ENCODE measurements at places on chromosomes 6 and 20.

GRCh38 chr6:51077821-51078518 is 259.3 kb downstream of the TFAP2B start:
- no peak for DNase-seq

GRCh38 chr6:125688138-125688537 is 61.3 kb upstream of the HEY2 start:
- DNase-seq = no peak

GRCh38 chr6:5851261-5851757 is 155.4 kb downstream of the NRN1 start:
- peak; percentile 52 for DNase-seq

DNA sequence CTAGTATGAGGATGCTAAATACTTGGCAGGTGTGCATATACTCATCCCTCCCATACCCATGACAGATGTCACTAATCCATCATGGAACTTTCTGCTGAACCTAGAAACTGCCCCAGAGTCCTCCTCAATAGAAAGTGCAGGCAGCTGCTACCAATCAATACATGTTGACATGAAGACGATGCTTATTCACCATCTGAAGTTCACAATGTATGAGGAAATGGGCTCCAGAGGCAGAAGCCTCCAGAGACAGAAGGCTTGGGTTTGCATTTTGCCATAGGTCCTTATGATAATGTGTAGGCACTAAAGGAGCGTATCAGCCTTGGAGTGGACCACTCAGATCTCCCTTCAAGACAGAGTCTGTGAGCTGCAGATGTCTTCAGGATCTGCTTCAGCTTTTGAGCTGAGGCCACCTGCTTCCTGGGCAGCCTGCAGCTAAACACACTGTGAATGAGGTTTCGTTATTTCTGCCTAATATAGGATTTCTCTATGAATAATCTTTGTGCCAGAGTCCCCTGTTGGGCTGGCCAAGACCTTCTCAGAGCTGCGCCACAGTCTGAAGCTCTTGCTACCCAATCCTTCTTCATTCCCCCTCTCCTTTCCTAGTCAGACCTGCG is 7.5 kb upstream of the KIAA1755 start:
- DNase-seq = no peak

- no peak for DNase-seq
These were observed 1.4 kb upstream of the RALGAPB start for GRCh38 chr20:38471245-38471644.

DNA sequence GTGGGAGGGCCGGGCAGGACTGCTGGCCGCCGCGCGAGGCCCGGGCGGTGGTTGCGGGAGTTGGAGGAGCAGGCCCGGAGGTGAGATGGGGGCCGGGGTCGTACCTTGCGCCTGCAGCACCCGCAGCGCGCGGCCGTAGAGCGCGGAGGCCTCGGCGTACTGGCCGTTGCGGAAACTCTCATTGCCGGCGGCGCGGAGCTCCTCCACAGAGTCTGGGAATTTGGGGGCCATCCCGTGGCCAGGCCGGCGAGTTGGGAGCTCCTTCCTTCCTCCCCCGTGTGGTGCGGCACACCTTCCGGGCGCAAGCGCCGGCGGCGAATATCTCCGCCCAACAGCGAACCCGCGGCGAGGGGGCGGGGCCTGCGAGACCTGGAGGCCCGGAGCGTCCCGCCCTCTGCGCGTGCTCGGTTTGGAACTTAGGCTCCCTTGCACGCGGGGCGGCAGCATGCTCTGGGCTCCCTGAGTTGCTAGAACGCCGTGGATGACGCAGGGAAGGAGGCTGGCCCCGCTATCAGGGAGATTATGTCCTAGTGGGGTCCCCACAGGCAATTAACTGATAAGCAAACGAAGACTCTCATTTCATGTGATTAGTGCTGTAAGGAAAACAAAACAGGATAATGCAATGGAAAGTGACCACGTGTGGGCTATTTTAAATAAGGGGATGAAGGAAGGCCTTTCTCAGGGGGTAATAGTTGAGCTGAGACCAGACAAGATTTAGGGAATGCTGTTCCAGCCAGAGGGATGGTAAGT is at the start of gene TOMM34:
TSS of gene TOMM34 (minus strand) at position 295 of the 750 bp plus-strand sequence. CDS start at position 231, 64 bp downstream.
- peak; percentile 93 for DNase-seq

GRCh38 chr6:25232479-25232878 is 46.7 kb upstream of the CARMIL1 start:
- DNase-seq = no peak

DNA sequence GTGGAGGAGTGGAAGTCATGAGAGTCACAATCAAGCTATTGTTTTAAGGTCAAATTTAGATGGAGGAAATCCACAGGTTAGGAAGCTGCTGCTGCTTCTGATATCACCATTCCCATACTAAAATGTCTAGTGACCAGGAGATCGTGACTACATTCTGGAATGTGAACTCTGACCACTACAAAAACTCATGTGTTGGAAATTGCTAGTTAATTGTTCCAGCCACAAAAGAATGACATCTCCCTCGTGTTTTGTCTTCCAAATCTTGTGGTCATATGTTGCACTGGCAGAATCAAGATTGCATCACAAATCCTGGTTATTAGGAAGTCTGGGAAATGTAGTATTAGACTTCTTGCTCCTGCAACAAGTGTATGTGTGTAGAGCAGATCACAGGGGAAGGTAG is 441.9 kb downstream of the CD109 start:
- no peak for DNase-seq

DNA sequence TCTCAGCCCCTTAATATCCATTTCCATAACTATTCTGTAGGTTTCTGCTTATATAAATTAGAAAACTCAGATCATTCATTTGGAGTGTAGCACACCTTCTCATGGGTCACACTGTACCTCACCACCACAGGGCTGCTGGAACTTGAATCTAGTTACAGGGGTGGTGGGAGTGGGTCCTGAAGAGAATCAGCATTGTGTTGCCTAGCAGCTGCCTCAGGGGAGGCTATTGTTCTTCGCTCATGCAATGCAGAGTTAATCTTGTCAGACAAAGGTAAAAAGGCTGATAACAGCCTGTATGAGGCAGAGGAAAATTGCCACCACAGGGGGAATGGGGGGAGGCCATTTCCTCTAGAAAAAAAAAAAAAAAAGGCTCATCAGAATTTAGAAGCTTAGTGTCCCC is 496.0 kb upstream of the ADGRB3 start:
- no peak for DNase-seq

DNA sequence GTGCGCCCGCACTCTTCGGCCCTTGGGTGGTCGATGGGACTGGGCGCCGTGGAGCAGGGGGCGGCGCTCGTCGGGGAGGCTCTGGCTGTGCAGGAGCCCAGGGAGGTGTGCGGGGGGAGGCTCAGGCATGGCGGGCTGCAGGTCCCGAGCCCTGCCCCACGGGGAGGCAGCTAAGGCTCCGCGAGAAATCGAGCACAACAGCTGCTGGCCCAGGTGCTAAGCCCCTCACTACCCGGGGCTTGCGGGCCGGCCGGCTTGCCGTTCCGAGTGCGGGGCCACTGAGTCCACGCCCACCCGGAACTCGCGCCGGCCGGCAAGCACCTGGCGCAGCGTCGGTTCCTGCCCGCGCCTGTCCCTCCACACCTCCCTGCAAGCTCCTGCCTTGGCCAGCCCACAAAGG is 462.3 kb upstream of the JARID2 start:
- DNase-seq = no peak

DNA sequence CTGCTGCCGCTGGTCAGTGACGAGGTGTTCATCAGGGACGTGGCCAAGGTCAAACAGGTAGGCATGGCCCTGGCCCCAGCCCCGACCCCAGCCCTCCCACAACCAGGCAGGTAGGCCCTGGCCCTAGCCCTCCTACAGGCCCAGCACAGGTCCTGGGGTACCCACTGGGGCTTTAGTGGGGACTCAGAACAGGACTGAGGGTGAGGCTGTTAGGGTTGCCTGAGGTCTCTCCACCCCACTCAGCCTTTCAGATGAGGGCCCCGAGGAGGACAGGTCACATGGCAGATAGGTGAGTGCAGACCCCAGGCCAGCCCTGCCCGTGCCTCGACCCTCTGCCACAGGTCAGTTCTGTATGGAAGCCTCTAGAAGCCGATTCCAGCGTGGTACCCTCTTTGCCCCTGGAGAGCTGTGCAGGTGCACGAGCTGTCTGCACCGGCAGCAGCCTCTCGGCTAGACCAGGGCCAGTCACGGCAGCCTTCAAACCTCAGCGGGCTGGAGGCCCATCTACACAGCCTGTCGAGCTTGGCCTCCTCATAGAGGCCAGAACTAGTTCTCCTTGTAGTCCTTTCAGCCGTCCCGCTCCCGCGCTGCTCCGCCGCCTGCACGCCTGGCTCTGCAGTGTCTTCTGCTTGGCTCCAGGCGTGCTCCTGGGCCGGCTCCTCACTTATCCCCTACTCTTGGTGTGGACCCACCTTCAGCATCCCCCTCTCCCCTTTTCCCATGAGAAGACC is 35.5 kb downstream of the PYGB start:
- DNase-seq = no peak

- no peak for DNase-seq
These were observed 53.6 kb upstream of the TRERF1 start for GRCh38 chr6:42505385-42505718.

GRCh38 chr6:21749754-21750153 is 156.2 kb downstream of the SOX4 start:
- no peak for DNase-seq

GRCh38 chr6:78611102-78611620 is 256.2 kb upstream of the IRAK1BP1 start:
- no peak for DNase-seq

GRCh38 chr6:161906571-161906970 is 632.7 kb upstream of the AGPAT4 start:
- no peak for DNase-seq

DNA sequence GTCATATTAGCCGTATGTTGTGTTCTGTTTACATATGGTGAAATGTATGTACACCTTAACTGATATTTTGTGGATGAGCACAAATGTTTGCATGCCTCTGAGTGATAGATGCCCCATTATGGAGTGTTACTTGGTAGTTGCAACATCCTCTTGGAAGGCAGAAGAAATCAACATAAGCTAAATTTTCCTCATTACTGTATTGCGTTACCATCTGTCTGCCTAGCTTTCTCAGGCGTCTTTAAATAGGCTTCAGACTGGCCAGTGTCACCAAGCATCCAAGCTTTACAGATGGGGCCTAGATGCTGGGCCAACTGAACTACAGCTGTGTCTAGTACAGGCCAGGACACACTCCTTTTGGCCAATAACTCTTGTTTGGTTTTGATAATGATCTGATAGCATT is 250.6 kb downstream of the SAMD5 start:
- no peak for DNase-seq

DNA sequence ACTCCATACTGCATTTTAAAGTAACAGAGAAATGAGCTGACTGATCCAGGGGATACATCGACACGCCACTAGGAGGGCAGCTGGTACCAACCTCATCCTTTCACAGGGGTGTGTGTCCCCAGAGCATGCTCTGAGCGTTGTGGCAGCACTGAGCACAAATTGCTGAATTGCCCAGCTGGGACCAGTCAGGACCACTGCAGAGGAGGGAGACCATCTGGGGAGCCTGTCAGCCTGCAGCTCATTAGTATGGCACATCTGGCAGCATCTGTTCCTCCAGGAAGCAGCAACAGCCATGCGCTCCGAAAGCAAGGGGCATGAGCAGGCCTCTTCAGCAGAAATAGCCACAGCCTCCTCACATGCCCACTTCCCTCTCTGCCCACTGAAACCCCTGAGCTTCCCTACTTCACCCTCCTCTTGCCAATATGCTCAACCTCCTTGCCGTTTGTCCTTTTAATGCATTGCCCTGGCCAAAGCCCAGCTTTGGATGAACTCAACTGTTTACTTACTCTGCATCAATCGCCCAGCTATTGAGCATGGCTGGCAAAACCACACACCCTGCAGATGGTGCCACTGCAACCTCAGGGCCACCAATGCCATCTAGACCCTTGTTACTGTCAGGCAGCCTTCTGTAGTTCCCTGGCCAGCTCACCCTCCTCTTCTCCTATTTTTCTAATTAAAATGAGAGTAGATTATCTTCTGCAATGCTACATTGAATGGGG is 77.6 kb upstream of the NEDD9 start:
- no peak for DNase-seq

GRCh38 chr6:10033223-10033829 is 381.5 kb downstream of the TFAP2A start:
- DNase-seq = no peak

DNA sequence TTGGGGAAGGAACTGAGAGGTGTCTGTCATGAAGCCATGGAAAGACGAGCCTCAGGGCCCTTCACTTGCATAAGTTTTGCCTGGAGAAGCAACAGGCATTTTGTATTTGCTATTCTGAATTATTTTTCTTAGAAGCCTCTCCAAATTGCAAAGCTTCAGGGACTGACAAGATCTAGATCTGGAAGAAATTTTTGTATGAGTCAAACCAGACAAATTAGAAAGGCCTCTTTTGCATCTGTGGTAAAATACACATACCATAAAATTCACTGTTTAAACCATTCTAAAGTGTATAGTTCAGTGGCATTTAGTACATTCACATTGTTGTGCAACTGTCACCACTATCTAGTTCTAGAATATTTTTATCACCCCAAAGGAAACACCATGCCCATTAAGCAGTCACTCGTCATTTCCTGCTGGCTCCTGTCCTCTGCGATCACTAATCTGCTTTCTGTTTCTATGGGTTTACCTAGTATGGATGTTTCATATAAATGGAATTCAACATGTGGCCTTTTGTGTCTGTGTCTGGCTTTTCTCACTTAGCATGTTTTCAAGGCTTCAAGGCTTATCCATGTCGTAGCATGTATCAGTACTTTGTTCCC is 269.1 kb downstream of the PHF3 start:
- DNase-seq = no peak

GRCh38 chr6:106509420-106510089 is 119.7 kb downstream of the RTN4IP1 start:
- no peak for DNase-seq

GRCh38 chr6:83594941-83595340 is 82.6 kb downstream of the PRSS35 start:
- no peak for DNase-seq

GRCh38 chr6:31676904-31677303 is 4.0 kb downstream of the LY6G5C start:
- no peak for DNase-seq

- DNase-seq = no peak
These were observed 24.9 kb downstream of the ZNF292 start for GRCh38 chr6:87180105-87180728.

DNA sequence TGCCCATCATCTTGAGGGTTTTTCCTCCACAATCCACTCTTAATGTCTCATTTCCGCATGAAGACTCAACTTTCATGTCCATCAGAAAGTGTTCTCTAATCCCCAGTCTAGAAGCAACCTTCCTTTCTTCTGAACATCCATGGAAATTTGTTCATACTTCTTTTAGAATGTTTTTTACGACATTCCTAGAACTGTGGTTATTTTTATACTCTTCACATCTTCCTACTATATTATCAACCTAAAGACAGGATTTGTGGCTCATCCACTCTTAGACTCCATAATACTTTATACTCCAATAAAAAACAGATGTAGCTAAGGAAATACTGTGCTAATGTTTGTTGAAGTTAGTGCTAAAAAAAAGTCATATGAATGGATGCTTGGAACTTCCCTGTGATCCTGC is 1.4 kb upstream of the CAP2 start:
- DNase-seq = no peak

DNA sequence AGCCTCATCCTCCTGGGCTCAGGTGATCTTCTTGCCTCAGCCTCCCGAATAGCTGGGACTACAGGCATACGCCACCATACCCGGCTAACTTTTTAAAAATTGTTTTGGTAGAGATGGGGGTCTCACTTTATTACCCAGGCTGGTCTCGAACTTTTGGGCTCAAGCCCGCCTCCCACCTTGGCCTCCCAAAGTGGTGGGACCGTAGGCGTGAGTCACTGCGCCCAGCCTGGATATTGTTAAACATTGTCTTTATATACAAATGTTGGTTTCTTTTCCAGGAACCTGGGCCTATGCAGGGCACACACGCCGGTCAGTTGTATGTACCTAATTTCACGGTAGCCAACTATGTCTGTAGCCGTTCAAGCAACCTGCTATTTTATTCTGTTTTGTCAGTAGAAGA is 60.1 kb downstream of the SYNJ2 start:
- no peak for DNase-seq

GRCh38 chr6:144753023-144753705 is 468.0 kb downstream of the UTRN start:
- DNase-seq = no peak

Measured in activated T-helper 1 cell treated with anti-CD3 and anti-CD28 coated beads, Interleukin-2, amount 50 U/mL, for 16 hours (primary cell).